ENCODE measurements at places on chromosomes 2 and 18. TPM values are rescaled to one million over a fixed set of nuclear protein-coding genes. Genes with fewer than 3 reads are reported as not detected.

GRCh38 chr2:38978296-38978903, 88.7 kb downstream of the ARHGEF33 start:
- no peak for DNase-seq

DNA sequence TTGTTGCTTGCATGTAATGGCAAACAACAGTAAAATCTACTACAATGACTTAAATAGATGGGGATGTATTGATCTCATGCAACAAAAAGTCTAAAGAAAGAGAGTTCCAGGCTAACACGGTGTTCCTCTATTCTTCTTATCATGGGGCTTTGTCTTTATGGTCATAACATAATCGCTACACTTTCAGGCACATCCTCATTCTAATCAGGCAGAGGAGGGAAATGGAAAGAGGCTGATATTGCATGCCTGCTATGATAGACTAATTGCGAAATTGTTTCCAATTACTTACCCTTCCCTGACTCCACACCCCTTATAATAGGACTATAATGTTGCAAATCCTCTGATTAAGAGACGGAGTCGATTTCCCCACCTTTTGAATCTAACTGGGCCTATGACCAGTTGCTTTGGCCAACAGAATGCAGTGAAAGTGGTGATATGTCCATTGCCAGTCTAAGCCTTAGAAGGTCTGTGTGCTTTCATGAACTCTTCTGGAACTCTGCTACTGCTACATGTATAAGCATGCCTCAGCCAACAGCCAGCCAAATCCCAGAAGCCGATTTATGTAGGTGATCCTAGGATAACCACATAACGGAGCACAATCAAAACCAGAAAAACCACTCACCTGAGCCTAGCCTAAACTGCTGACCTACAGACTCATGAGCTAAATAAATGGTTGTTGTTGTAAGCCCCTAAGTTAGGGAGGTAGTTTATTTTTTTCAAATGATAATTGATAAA, 180.3 kb upstream of the TACR1 start:
- no peak for DNase-seq

The LTBP1 gene
- total RNA-seq, result 93.9 TPM

GRCh38 chr2:160651416-160652200, 158.0 kb upstream of the RBMS1 start:
- no peak for DNase-seq

The KCNG3 gene
- 0.91 TPM for total RNA-seq

The CIB4 gene
- not detected for total RNA-seq

DNA sequence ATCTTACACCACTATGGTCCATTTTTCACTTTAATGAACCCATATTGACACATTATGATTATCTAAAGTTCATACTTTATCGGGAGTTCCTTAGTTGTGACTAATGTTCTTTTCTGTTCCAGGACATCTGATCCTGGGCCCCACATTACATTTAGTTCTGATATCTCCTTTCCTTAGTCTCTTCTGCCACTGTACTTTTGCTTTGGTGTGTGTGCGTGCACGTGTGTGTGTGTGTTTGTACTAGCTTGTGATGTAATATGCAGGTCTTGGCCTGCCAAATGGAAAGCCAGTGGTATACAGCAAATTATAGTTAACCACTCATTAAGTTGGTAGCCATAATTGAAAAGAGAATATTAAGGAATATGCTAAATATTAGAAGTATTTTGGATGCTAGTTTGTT, 88.0 kb downstream of the CDC42EP3 start:
- no peak for DNase-seq

DNA sequence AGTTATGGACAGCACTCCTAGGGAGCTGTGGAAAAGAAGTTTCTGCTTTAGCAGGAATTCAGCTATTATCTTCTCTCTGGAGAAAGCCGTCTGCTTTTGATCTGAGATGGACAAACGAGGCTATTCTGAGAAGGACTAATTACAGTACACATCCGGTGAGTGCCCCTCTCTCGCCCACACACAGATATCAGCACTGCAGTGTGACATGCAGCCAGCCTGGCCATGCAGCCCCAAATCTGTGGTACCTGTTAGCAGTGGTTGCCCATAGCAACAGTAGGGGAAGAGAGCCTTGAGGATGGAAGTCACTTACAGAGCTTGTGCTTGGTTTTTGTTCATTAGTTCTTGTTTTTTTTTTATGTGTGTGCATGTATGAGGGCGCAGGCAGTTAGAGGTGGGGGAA, 73.9 kb upstream of the TRIB2 start:
- no peak for DNase-seq

- DNase-seq, result no peak
These were observed 72.8 kb downstream of the ZNF521 start for GRCh38 chr18:25279133-25279532.

GRCh38 chr2:95038635-95039298, 13.3 kb downstream of the MAL start:
- no peak for DNase-seq
